PC-3 (cell line): ENCODE measurements at places on chromosomes 11 and 22.

DNA sequence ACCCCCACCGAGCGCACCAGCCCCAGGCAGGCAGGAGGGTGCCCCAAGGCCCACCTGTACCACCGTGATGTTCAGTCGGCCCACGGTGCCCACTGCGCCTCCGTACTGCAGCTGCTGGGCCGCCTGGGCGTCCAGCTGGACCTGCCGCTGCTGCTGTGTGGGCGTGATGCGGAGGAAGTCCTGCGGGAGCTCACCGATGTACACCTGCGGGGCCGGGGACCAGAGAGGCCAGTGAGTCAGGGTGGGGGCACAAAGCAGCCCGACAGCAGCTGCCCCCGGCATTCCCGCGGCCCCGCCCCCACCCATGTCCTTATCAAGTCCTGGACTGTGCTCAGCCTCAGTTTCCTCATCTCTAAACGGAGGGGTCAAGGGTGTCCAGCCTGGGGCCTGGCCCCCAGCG, 13.8 kb downstream of the TOLLIP start:
- DNase-seq: no peak

DNA sequence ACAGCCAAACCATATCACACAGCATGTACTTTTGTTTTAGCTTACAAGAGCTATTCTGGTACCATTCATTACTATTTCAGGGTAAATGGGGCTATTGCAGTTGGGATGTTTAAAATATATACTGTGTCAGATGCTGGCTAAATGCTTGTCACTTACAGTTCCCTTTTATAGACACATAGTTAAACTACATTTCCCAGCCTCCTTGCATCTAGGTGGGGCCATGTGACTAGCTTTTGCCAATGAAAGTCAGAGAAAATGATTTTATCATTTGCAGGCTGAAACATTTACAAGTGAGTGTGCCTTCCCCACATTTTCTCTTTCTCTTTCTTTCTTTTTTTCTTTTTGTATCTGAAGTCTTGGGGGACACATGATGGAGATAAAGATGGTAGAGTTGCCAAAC, 7.8 kb upstream of the IFTAP start:
- DNase-seq: no peak

GRCh38 chr22:37634417-37634924, 5.0 kb upstream of the SH3BP1 start:
- no peak for DNase-seq

DNA sequence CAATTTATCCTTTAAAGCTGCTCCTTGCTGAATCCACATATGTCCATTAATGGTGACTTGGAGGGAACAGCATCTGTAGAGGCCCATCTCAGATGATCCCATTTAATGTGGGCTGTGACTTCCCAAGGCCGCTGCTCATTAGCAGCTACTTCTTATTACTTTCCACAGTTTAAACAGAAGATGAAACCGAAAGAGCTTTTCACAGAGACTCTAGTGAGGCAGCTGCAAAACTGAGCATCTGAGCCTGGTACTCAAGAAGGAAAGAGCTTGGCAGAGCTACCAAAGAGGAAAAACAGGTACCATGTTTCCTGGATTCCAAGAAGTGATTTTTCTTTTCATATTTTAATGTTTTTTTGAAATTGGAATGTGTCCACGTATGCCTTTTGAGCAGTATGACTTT, 110.5 kb upstream of the NARS2 start:
- DNase-seq: no peak

GRCh38 chr11:133739481-133739880, 105.8 kb downstream of the SPATA19 start:
- no peak for DNase-seq
